Hematopoietic multipotent progenitor cell treated with erythropoietin and hydrocortisone succinate and interleukin-3 and kit ligand, for 4 days (in vitro differentiated cells): ENCODE measurements at places on chromosomes 7 and 10.

DNA sequence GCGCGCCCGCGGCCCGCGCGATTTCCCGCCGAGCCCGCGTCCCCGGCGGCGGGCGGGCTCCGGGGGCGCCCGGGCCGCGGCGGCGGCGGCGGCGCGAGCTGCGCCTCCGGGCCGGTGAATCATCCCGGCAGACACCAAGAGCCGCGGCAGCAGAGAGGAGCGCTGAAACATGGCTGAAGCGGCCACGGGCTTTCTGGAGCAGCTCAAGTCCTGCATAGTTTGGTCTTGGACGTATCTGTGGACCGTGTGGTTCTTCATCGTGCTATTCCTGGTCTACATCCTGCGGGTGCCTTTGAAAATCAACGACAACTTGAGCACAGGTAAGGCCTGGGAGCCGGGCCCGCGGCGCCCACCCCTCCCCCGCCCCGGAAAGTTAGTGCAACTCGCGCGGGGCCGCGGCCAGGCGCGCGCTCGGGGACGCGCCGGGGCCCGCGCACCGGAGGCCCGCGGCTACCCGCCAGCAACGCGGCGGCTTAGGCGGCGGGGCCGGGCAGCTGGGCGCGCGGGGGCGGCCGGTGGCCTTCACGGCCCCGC is at the start of gene ST7:
ST7 (plus strand) TSS at position 130 of the 534 bp plus-strand sequence; CDS start at position 170, 40 bp downstream.
- DNase-seq: peak; percentile 82

DNA sequence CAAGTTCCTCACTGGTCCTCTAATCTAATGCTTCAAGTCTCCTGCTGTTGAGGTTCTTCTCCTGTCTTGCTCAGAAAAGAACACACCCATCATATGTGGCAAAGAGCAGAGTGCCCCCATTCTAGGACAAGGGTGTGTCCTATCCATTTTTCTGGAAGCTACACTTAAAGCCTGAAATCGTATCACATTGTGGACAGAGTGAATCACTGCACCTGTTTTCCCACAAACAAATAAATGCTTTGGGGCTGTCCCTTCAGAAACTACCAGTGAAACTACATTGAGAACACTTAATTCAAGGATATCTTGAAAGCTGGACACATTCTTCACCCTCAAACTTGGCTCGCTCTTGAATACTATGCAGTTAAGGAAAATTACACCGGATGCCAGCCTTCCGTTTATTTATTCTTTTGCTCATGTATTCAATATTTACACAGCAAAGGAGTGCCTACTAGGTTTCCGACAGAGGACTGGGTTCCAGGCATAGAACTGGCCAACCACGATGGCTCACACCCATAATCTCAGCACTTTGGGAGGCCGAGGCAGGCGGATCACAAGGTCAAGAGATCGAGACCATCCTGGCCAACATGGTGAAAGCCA is 473.0 kb downstream of the GALNT17 start:
- DNase-seq: no peak

- no peak for DNase-seq
These were observed 1.4 kb downstream of the DNAH11 start for GRCh38 chr7:21544303-21544656.

DNA sequence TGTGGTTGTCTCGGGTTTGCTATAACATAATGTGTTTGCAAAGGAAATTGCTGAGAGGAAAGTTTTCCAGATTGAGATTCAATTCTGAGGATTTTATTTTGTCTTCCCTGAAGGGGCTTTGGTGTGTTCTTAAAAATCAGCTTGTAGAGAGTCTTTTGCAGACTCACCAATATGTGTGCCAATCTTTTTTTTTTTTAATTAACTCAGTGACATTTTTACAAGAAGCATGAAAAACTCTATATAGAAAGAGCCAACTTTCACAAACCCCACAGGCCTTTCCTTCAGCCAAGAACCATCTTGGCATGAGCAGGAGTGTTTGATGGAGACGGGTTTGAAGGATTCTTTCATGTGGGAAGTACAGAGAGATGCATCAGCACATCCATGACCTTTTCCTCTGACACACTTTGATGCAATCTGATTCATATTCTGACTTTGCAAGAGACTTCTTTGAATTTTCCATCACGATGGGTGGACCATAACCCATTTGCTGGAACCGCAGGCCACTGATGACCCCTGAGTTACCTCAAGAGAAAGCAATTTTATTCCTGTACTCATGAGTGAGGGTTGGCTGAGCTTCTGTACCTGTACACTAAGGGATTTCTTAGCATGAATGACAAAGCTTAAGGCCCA is 892.6 kb downstream of the XPNPEP1 start:
- DNase-seq: no peak

- DNase-seq: no peak
These were observed 48.0 kb upstream of the KIF5B start for GRCh38 chr10:32104181-32104580.

DNA sequence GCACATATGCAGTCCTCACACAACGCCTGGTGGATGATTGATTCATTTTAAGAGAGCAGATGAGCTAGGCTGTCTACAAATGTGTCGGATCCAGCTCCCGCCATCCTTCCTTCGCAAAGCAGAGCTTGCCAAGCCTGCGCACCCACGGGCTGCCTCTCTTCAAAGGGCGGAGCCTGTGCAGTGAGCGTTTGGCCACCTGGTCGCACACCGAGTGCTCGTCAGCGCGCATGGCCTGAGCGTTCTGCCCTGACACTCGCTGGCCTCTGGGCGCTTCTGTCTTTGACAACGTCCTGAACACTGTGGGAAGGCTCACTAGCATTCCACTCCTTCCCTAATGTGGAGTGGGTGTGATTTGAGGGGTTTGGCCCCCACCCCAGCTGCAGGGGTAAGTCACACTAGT is 47.1 kb upstream of the TMEM72 start:
- no peak for DNase-seq

DNA sequence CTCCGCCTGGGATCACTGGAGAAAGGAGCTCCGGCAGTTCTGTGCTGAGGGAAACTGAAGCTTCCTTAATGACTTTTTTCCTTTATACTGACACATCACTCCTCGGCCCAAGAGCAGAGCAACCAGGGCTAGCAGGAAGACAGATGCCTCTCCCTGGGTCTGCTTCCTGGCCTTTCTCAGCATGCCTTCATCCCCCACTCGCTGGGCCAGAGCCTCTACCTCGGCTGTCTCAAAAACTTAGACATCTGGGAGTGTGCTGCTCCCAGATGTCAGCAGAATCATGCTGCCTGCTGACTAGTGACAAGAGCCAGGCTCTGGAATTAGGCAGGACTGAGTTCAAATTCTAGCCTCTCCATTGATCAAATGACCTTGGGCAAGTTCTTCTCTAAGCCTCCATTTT is 24.4 kb upstream of the LRRC4 start:
- no peak for DNase-seq

- DNase-seq: no peak
These were observed 764.0 kb upstream of the IGFBP3 start for GRCh38 chr7:46685051-46685450.

GRCh38 chr10:5292196-5292735 is 72.5 kb upstream of the UCN3 start:
- DNase-seq: peak; percentile 39

- no peak for DNase-seq
These were observed 18.2 kb upstream of the PARP12 start for GRCh38 chr7:140080919-140081318.

DNA sequence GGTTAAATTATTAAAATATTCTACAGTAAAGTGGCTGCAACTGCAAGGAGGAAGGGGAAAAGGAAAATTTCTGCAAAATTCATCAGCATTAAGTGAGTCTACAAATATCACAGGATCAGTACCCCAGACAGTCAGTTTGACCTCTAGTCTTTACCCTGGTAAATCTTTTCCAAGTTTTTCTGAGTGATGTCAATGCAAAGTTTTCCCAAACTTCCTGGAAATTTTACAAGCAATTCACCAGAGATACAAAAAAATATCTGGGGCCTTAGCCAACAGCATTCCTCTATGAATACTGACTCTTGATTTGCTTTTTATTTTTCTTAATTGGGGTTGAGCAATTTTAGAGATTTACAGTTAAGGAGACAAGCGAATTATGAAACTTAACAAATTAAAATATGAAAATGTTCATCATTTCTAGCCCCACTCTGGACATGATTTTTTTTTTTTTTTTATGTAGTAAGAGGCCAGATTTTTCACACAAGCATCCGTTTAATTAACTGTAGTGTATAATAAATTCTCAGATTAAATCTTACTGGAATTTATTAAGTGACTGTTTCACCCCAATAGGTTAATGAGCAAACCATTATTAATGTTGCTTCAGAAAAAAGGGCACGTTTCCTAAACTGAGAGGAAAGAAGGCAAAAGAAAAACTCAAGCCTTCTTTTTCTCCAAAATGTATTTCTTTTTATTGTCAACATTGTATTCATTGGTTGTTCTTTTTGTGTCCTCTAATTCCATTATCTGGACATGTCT is 539.5 kb upstream of the FZD8 start:
- DNase-seq: no peak

DNA sequence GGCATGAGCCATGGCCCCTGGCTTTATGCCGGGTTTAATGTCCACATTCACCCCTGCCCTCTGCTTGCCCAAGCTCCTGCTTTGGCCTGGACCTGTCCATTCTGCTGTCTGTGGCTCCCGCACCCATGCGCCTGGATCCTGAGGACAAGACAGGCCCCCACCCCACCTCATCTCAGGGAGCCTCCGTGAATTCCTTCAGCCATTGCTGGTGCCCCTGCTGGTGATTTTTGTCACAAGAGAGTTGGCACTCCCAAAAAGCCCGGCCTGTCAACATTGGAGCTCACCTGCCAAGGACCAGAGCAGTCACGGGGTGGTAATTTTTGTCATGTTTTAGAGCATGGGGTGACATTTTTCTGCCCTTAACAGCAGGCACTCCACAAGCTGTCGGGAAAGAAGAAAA is 127.5 kb upstream of the PLXNA4 start:
- DNase-seq: no peak

DNA sequence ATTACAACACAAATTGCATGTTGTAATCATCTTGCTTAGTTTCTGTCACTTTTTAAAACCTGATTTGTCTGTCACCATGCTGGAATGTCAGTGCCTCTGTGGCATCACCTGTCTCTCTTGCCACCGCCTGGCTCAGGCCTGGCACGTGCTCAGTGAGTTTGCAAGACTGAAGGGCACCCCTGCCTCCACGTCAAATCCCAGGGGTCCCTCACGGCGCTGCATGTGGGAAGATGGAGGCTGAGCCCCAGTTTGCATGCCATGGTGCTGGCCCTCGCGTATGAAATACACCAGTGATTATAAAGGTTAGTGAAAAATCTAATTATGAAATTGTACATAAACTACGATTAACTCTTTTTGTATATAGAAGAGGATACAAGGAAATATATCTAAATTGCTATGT is 51.9 kb upstream of the VIPR2 start:
- no peak for DNase-seq

GRCh38 chr10:112821663-112822062 is 128.4 kb upstream of the TCF7L2 start:
- no peak for DNase-seq

GRCh38 chr7:28761505-28761904 is 196.6 kb downstream of the TRIL start:
- no peak for DNase-seq

DNA sequence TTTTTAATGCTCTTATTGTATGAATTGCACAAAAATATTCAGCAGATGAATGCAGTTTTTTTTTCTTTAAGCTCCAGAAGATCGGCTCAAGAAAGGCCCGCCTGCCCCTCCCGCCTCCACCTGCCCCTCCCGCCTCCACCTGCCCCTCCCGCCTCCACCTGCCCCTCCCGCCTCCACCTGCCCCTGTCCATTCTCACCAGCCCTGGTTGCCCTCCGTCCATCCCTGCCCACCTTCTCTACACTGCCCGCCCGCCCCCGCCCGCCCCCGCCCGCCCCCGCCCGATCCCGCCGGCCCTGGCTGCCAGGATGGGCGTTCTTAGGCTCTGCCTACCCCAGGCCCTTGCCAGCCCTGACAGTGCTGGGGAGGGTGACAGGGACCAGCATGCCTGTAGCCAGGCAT is 67.4 kb downstream of the GLRX3 start:
- no peak for DNase-seq

DNA sequence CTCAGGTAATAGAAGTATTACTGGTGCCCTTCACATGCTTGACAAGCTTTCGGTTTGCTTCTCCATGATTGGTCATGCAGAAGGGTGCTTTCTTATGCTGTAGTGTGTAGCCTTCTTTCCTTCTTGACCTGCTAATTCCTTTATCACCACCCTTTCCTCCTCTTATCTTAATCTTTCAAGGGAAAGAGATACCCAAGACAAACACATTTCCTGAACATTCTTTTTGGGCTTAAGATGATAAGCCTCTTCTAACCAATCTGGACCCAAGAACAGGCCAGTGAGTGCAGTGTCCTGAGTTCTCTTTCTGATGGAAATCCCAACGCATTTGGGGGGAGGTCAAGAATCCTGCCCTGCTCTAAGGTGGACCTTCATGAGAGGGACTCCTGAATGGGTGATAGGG is 33.8 kb downstream of the BMPER start:
- no peak for DNase-seq

- DNase-seq: no peak
These were observed 54.6 kb downstream of the AFAP1L2 start for GRCh38 chr10:114349522-114350215.

GRCh38 chr10:67695555-67695954 is 440 bp downstream of the CTNNA3 start:
- DNase-seq: no peak
